ENCODE measurements at places on chromosomes 2 and 18.

GRCh38 chr18:56505971-56506370 lies 132.4 kb downstream of the TXNL1 start:
- DNase-seq, result no peak

DNA sequence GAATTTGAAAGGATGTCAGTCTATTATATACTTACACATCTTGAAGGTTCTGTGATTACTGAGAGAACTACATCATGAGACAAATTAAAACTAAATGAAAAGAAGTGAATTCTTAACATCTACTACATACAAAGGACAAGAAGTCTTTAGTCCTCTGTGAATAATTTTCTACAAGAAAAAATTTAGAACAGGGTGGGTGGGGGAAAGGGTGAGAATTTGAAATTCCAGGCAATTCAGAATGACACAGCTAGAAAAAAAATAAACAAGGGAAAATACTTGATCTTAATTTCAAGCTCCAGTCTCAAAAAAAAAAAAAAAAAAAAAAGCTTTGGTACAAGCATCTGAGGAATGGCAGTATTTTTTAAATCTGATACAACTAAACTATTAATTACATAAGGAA lies 15.5 kb downstream of the CUL3 start:
- no peak for DNase-seq

- DNase-seq, result no peak
Measured at GRCh38 chr18:33729556-33729955, 151.5 kb downstream of the ASXL3 start.

DNA sequence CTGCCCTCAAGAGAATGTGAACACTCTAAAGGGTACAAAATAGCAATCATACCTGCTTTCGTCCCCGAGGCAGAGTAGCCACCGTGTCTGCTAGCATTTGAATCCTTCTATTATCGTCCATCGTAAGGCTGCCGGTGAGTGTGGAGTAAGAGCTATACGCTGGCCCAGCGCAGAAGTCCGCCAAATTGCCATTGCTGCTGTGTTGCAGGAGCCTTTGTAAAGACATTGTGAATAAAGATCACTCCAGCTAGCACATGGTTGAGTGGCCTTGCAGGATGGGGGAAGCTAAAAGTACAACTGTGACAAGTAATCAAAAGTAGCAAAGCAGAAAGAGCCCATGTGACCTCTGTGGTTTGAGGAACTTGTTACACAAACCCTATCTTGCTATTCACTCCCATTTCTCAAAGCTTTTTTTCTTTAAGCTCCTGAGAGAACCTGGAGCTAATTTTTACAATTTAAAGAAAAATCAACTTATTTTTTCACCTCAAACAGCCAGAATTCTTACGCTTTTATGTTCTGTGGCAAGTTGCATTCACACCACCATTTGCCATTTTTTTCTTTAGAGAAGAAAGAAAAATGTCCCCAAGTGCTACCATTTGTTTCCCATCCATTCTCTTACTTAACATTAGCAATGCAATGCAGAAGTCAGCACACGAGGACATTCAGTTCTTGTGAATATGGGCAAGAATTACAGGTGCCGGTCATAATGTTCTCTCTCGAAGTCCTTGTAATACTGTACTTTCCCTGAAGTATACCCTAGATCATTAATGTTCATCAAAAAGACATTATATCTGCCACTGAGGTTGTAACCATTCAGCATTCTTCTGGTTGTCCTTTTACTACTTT lies at the start of gene CYTIP:
CYTIP (minus strand) TSS at position 295 of the 846 bp plus-strand sequence; CDS start at position 226, 69 bp downstream.
- no peak for DNase-seq

DNA sequence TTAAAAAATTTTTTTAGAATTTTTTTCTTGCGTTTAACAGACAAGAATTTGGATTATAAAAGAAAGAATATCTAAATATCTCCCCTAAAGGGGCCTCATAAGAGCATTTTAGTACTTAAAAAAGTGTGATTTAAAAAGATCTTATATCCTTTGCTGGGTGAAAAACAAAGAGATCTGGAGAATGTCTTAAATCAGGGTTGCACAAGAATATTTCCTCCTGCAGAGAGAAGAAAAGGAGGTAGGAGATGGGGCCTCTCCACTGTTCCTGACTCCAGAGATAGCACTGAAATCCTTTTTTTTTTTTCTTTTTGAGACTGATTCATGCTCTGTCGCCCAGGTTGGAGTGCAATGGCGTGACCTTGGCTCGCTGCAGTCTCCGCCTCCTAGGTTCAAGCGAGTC lies 68.5 kb upstream of the OSR1 start:
- no peak for DNase-seq

DNA sequence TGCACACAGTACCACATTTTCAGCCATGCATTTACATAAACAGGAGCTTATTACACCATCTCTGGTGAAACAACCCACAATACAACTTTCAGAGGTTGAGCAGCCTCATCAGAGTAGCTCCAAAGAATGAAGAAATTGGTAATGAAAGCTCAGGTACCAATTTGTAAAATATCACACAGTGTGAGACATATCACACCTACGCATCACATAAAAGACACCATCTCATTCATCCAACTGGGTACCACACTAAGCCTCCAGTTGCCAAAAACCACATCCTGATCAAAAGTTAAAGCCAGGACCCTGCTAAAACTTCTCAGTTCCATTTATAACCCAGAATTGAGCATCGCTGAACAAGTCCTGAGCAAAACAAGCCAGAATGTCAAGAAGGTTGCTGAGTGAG lies 4.6 kb downstream of the TMEM163 start:
- DNase-seq, result no peak

DNA sequence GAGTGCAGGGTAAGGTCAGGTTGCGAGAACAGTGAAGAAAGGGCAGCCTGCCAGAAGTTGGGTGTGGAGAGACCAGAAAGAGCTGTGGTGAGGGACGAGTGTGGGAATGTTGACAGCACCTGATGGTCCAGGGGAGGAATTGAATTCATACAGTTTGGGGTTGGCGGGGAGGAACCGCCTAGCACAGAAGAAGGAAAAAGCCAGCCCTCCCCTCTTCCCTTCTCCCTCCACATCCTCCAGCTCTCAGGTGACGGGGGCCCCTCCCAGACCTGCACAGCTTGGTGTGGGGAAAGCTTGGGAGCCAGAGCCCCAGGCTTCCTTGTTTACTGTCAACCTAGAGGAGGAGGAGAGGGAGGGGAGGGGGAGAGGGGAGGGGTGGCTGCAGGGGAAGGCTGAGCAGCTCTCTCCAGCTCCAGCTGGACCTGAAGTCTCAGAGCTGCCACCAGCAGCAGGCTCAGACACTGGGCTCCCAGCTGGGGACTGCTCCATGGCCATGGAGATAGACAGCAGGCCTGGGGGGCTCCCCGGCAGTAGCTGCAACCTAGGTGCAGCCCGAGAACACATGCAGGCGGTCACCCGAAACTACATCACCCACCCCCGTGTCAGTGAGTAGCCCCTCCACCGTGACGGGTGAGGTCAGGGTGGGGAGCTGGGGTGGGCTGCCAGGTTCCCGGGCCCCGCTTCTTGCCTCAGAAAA lies at the start of gene ATP6V1B1:
ATP6V1B1 (plus strand) TSS at position 433 of the 697 bp plus-strand sequence; CDS start at position 488, 55 bp downstream.
- DNase-seq, result no peak

- DNase-seq, result no peak
Measured at GRCh38 chr18:13809531-13810255, 14.3 kb upstream of the MC5R start.

GRCh38 chr2:46079985-46080560 lies 217.1 kb upstream of the EPAS1 start:
- no peak for DNase-seq

GRCh38 chr2:70690846-70691245 lies 77.2 kb downstream of the ADD2 start:
- DNase-seq, result no peak

- DNase-seq, result no peak
Measured at GRCh38 chr18:77512152-77512551, 262.5 kb downstream of the GALR1 start.

- no peak for DNase-seq
Measured at GRCh38 chr2:88226754-88227153, 56.6 kb downstream of the THNSL2 start.

- DNase-seq, result no peak
Measured at GRCh38 chr2:187935126-187935525, 356.5 kb upstream of the GULP1 start.

GRCh38 chr2:218858671-218859555 lies 692 bp upstream of the WNT6 start:
- DNase-seq, result no peak

- DNase-seq, result no peak
Measured at GRCh38 chr2:19435815-19436214, 77.4 kb upstream of the OSR1 start.

DNA sequence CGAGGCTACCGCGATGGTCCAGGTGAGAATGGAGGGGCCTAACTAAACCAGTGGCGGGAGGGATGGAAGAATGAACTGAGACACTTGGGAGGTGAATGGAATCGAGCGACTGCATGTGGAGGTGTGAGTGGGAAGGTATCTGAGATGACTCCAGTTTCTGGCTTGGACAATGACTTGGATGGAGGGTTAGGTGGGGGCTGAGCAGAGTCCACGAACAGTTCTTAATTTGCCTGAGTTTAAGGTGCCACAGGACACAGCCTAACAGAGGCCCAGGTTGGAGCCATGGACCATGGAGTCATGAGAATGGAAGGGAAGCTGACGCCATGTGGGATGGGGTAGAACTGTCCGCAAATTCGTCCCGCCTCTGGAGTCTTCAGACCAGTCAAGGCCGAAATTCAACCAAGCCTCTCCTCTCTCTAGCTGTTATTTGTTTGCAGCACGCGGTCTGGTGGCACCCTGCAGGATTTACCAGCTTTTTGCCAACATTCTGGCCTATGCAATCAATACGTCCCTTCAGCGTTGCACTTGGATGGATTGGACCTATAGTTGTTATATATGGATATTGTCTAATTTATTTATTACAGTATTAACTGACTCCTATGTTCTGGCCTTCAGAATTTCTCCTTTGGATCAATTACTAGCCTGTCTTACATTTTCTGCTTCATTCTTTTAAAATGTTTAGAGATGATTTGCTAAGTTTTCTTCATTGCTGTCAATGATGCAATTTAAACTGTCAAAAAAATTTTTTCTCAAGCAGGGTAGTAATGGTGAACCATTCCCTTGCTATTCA lies 940 bp upstream of the BOLA3 start:
- no peak for DNase-seq

DNA sequence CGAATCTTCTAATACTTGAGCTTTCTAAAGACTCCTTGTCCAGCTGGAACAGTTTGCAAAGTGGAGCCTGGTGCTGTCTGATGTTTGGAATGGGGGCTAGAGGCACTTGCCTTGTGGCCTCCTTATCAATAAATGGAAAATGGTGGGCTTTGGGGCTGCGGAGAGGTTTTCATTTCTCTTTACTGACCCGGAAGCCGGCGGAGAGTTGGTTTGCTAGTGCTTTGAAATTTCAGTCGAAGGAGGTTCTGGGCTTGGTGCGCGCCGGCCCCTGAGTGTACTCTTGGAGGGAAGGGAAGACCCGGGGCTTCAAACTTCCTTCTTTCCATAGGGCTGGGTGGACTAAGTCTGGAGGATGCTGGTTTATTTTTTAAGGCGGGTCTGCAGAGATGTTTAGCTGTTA lies 714 bp downstream of the RPIA start:
- no peak for DNase-seq

- no peak for DNase-seq
Measured at GRCh38 chr2:19886261-19886660, 15.5 kb downstream of the TTC32 start.

- no peak for DNase-seq
Measured at GRCh38 chr2:7190587-7191324, 273.5 kb downstream of the RNF144A start.

DNA sequence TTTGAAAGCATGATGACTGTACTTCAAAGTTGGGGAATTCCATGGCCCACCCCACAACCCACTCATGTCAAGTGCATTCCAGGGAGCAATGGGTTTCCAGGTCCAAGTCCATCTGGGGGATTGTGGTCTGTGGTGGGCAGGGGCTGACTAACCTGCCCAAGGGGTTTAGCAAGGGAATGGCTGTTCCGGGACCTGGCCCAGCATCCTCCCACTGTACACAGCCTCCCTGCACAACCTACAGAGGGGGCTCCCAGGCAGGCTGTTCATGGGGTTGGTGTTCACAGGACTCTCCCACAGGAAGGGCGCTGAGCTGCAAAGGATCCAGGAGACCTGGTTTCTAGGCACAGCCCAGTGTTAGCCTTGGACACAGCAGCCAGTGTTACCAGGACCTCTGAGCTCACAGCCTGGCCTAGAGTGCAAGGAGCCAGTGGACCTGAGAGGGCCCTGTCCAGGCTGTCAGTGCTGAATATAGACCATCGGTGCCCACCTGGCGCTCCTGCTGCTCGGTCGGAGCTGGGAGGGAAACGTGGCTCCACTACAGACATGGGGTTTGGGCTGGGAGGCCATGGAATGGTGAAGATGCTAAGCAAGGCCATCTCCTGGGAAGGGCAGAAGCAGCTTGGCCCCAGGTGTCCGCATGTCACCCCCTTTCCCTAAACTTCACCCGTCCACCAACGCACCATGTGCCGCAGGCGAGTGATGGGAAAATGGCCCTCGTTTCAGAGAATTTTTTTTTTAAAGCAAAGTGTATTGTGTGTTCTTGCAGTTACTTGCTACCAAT lies 317.2 kb downstream of the GBX2 start:
- no peak for DNase-seq

DNA sequence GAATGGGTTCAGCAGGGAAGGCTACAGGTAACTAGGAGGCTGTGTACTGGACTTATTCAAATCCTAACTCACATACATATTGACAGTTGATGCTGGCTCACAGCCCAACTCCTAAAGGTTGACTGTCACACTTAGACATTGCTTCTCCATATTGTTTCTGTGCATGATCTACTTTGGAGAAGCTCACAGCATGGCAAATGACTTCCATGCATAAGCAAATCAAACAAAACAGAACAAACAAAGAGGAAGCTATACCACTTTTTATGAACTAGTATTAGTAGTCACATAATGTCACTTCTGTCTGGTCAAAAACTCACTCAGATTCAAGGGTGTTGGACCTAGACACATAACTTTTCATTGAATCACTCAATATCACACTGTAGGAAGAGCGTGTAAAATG lies 43.8 kb upstream of the CDH19 start:
- DNase-seq, result no peak

GRCh38 chr18:79856119-79857007 lies 58.6 kb downstream of the KCNG2 start:
- no peak for DNase-seq

- no peak for DNase-seq
Measured at GRCh38 chr2:227506456-227506855, 34.5 kb downstream of the AGFG1 start.

DNA sequence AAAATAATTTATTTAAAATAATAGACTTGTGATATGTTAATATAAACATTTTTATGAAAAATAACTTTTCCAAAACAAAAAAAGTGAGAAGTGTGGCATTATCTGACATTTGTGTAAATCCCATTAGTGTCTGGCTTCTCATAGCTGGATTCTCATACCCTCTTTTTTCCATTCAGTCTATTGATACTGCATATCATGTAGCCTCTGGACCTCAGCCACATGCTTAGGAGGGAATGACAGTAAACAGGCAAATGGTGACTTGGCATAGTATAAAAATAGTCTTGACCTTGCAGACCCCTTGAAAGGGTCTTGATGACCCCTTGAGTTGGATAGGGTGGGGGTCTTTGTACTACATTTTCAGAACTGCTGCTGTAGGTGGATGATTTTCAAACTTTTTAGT lies 29.2 kb downstream of the GALNT1 start:
- DNase-seq, result no peak

All from HCT116 (cell line).